Endothelial cell of coronary artery (primary cell): ENCODE measurements at places on chromosomes 3 and 15. TPM values are rescaled to one million over a fixed set of nuclear protein-coding genes. Genes with fewer than 3 reads are reported as not detected.

The PAK6 gene
- not detected in 2 replicates for total RNA-seq

The DZIP1L gene
- total RNA-seq, result 5.9 and 15.2 TPM in 2 replicates

The GOLGA6B gene
- total RNA-seq, result not detected in 2 replicates

The SRP14 gene
- total RNA-seq, result 239 and 259 TPM in 2 replicates

The MFSD1 gene
- 56.1 and 59.6 TPM in 2 replicates for total RNA-seq
